Left colon (tissue), 2 donors: ENCODE measurements at places on chromosomes 11 and 22. TPM values are rescaled to one million over a fixed set of nuclear protein-coding genes. Genes with fewer than 3 reads are reported as not detected.
A peak's percentile ranks its signal among the peaks of the same experiment; 100 is the strongest.

TMEM191C gene
- 3.3 TPM for total RNA-seq

- DNase-seq: no peak
Measured at GRCh38 chr11:115498354-115498753, 5.9 kb downstream of the CADM1 start.

DNA sequence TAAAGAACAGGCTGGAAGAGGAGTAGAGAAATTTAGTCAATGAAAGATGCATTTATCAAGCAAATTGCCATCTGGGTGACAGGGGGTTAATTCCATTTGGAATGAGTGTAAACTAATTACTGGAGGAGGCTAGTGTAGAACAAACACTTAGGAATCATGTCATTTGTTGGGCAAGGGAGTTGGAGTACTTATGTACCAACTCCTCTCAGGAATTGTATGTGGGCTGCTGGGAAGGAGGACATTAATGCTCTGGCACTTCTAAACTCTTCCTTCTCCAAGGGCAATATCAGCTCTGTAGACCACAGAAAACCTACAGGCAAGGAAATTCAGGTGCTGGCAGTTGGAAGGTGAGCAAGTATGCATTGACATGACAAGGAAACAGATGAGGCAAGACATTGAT is 141.0 kb downstream of the MSANTD4 start:
- DNase-seq: no peak

PKNOX2 gene
- 1.5 TPM for total RNA-seq

DNA sequence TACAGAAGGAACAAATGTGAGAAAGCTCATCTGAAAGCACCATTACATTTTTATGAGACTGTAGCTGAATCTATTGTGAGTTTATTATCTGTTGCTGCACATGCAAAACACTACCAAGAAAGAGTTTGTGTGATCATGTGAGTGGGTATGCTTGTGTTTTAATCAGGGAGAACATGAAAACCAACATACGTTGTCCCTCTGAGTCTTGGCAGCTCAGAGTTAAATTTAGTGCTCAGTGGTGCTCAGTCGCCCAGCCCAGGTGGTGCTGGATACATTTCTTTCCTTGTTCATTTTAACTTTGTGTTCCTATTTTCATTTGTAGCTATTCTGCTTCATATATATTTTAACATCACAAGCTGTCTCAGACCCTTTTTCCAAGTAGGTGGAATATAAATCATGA is 500.6 kb downstream of the NTM start:
- DNase-seq: no peak

DNA sequence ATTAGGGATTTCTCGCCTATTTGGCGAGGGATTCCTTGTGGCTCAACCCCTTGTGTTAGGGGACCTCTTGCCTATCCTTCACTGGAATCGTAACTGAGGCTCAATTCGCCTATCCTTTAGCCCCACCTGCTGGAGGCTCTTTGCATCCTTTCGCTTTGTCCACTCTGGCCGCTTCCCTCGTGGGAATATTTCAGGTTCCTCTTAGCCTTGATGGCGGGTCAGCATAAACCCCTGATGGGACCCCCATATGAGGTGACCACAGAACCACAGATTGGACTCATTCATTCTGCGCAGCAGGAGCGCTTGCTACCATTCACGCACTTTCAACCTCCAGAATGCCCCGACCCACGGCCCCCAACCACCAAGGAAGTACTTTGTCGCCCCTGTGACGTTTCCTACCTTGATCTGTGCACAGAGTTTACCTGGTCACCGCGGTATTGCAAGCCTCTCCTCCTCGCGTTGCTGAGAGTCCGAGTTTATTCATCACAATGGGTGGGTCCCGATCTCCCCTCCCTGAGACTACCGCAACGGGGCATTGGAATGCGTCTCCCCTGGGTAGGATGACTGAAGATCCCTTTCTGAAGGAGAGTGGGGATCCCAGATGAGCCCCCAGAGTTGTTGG is at the start of gene OR52N2:
OR52N2 (plus strand) TSS at position 425 of the 622 bp plus-strand sequence. CDS start 11,412 bp downstream, outside the sequence.
- peak; percentile 75 for DNase-seq

SEC14L2 gene
- 4.6 TPM for total RNA-seq

KDM4D gene
- 0.25 TPM for total RNA-seq

- no peak for DNase-seq
Measured at GRCh38 chr11:68498321-68498720, 37.8 kb downstream of the PPP6R3 start.

- peak; percentile 92 for DNase-seq
Measured at GRCh38 chr22:24592851-24593558, at the start of gene LRRC75B. Gene LRRC75B (minus strand): TSS chr22:24593073. CDS start chr22:24593039, 34 bp downstream.

MRPL16 gene
- total RNA-seq: 52.3 TPM
